ENCODE measurements at places on chromosomes 7 and 10.

DNA sequence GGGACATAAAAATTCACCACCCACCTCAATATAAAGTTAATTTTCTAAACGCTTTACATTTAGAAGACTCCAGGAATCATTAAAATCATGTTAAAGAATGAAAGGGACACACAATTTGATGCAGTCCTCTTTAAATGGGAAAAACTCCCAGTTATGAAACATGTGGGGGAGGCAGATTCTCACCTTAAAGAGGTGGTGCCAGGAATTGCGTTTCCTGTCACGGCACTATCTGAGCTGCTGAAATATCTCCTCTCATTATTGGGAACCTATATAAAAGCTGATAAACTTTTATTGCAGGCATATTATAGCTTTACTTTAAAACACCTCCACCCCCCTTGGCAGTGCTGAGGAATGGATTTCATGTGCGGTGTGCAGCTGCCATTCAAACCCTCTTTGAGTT lies 94.8 kb upstream of the SORCS3 start:
- DNase-seq: no peak

DNA sequence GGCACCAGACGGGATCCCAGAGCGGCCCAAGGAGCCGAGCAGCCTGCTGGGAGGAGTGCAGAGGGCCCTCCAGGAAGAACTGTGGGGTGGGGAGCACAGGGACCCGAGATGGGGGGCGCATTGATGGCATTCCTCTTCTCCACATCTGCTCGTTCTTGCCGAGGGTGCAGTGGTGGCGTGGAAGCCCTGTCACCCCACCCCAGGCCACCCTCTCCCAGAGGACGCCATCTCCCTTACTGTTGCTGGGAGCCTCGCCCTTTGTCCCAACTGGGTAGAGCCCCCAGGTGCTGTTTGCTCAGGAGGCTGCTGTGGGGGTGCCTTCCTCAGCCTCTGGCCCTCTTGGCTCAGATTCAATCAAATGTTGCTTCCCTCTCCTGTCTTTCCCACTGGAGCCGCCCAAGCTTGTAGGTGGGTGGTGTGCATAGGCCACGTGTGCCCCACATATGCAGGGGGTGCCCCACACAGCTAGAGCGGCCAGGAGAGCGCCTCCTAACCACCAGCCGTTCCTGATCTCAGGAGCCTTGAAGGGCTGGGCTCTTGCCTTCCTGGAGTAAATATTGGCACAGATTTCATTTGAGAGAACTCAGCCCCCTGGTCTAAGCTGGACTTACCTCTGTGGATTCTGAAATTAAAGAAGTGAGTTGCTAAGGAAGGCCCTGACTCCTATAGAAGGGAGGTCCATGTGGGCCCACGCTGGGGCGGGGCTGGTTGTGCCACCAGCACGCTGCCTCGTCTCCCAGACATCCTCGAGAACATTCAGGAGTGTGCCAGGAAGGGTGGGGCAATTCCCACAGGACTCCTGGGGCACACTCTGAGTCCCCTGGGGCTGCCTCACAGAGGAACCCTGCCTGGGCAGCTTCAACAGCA lies 39.2 kb downstream of the ZNF467 start:
- DNase-seq: no peak

DNA sequence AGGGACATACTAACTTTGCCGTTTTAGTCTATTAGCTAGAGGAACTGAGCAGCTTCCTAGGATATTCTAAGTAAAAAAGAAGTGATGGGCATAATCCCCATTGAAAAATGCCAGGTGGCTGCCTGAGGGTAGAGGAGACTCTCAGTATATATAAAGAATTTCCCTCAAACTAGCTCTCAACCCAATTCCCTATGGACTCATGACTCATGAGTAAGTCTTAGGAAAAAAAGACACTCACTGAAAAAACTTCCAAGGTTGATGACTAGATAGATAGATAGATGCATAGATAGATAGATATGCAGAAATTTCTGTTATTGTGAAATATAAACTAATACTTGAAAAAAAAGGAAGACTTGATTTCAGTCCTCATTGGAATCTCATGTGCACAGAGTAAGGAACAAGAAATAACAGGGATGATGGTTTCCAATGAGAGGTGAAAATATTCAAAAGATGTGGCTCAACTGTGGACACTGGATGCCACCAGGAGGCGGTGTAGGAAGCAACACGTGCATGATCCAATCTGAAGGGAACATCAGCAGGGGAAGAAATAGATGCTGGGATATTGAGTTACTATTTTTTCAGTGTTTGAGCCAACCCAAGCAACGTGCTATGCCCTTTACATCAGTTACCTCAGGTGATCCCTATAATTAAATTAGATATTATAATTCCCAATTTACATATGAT lies 711.0 kb upstream of the LRRTM3 start:
- no peak for DNase-seq

- no peak for DNase-seq
Observed at GRCh38 chr10:2972216-2972615, 95.1 kb upstream of the PFKP start.

DNA sequence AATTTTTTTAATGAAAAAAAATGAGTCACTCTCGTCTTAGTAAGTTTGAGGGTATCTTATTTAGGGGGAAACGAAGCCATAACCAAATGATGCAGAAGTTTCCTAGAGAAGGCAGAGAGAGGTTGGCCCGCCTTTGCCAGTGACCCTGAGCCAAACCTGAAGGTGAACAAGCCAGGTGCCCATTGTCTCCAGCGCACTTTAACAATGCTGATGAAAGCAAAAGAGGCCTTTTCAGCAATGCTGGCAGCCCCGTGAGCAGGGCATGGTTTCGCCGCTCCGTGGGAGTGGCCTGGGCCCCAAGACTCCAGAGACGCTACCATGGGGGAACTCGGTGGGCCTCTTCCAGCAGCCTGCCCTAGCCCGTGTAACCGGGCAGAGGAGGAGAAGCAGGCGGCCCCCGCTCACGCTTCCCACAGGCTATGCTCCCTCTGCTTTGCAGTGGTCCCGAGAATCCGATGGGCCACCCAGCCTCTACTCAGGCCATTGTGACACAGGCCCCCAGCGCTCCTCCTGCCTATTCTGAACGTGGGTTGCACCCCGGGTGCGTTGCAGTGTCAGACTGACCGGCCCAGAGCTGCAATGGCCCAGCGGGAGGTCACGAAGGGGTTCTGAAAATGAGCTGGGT lies 14.0 kb upstream of the UNCX start:
- no peak for DNase-seq

GRCh38 chr10:86289577-86289868 lies 77.1 kb downstream of the GRID1 start:
- DNase-seq: no peak

DNA sequence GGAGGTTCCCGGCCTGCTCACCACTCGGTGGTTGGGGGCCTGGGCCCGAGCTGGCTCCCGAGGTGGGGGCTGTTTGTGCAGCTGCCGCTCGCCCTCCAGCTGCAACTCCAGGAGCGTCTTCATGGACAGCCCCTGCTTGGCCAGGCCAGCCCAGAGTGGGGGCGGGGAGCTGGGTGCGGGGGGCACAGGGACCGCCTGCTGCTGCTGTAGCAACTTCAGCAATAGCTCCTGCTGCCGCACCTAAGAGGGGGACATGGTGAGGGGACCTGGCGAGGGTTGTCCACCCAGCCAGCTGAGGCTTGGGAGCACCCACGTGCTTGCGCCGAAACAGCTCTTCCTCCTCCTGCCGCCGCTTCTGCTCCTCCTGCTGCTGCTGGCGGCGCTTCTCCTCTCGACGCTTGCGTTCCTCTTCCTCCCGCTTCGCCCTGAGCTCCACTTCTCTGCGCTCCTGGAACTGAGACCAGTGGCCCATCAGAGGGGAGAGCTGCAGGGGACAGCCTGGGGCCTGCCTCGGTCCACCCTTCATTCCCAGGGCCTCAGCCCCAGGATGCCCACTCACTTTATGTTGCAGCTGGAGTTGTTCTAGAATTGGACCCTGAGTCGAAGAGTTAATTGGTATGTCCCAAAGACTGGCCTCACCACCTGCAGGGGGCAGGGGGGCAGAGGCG lies 9.6 kb downstream of the GNB2 start:
- DNase-seq: no peak

- DNase-seq: no peak
Observed at GRCh38 chr7:79288655-79289054, 164.8 kb downstream of the MAGI2 start.

Data from midbrain (tissue), 1 donor.